ENCODE measurements at places on chromosomes 5 and 9. TPM values are rescaled to one million over a fixed set of nuclear protein-coding genes. Genes with fewer than 3 reads are reported as not detected.

AFAP1L1 gene
- 0.18 TPM for total RNA-seq

DNA sequence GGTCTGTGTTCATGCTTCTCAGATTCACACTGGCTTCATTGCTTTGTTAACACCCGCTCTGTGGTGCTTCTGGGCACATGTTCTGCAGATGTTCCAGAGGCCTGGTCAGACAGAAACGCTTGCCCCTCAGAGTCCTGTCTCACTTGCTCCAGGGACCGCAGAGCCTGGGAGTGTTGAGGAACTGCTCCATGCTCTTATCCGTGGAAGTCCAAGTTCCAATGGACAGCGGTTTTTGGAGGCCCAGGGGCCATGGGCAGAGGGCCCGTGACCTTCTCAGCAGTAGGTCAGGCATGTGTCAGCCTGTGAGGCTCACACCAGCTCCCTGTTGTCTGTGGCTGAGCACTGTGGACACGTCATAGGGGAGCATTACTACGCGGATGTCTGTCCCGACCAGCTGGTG lies 364.7 kb upstream of the IRX1 start:
- DNase-seq = no peak

GRCh38 chr9:130490981-130491380 lies 46.2 kb downstream of the ASS1 start:
- no peak for DNase-seq

GRCh38 chr9:1977026-1977425 lies 38.1 kb upstream of the SMARCA2 start:
- no peak for DNase-seq

GRCh38 chr9:83406921-83407320 lies 131.3 kb downstream of the FRMD3 start:
- DNase-seq = no peak

CDH9 gene
- not detected for total RNA-seq

GRCh38 chr9:129497005-129497812 lies 123.7 kb downstream of the C9orf50 start:
- no peak for DNase-seq

- DNase-seq = no peak
Measured at GRCh38 chr9:27499451-27499850, 24.6 kb upstream of the IFNK start.

GRCh38 chr9:83208065-83208850 lies 145.3 kb upstream of the RASEF start:
- DNase-seq = no peak

SLC6A7 gene
- not detected for total RNA-seq

MAMDC2 gene
- total RNA-seq = not detected

DNA sequence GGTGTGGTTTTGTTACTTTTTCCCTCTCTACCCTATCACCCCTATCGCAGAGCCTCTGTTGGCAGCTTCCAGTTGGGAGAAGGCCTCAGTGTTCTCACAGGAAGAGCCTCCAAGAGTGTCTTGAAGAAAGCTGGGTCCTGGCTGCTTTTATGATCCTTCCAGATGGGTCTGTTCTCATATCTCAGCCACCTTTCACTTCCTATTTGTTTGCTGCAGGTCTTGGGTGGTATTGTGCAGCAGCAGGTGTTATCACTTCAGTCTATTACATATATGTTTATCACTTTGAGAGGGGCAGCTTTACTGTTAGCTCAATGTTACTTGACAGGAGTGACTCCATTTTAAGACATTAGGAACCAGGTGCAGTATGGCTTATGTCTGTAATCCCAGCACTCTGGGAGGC lies 59.2 kb upstream of the GDNF start:
- no peak for DNase-seq

All from CD8-positive, alpha-beta memory T cell (primary cell).